ENCODE measurements at places on chromosomes 12 and 14. TPM values are rescaled to one million over a fixed set of nuclear protein-coding genes. Genes with fewer than 3 reads are reported as not detected.

DNA sequence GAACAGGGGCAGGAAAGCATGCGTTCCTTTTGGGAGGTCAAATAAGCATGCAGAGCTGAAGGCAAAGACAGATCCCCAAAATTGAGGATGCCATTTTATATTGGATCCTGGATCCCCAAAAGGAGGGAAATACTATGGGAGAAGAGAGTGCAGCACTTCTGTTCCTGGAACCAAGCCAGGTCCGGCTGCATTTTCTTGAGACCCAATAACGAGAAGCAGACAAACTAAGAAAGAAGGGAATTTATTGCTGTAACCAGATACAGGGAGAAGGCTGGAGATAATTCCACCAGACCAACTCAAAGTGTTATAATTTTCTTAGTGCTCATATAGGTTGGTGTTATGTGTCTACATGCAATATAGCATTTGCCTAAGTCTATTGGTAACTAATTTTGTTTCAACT, 60.8 kb downstream of the PDE6H start:
- no peak for ATAC-seq

DNA sequence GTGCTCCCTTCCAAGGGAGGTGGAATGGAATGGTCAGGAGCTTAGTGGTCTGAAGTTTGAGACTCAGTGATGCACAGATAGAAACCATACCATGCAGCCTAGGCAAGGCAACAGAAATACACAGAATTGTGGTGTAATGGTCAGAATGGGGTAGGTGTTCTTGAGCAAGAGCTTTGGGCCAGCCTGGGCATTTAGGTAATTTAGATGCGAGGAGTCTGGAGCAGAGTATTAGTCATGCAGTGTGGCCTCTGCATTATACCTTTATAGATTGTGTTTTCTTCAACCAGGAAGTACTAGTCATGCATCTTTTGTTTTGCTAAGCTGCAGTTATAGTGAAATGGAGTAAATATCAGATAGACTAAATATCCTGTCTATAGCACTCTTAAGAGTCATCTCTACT, 118.3 kb downstream of the DAAM1 start:
- peak; percentile 61 for ATAC-seq

- ATAC-seq: no peak
These were observed 15.2 kb downstream of the FBXO33 start for GRCh38 chr14:39417014-39417413.

DNA sequence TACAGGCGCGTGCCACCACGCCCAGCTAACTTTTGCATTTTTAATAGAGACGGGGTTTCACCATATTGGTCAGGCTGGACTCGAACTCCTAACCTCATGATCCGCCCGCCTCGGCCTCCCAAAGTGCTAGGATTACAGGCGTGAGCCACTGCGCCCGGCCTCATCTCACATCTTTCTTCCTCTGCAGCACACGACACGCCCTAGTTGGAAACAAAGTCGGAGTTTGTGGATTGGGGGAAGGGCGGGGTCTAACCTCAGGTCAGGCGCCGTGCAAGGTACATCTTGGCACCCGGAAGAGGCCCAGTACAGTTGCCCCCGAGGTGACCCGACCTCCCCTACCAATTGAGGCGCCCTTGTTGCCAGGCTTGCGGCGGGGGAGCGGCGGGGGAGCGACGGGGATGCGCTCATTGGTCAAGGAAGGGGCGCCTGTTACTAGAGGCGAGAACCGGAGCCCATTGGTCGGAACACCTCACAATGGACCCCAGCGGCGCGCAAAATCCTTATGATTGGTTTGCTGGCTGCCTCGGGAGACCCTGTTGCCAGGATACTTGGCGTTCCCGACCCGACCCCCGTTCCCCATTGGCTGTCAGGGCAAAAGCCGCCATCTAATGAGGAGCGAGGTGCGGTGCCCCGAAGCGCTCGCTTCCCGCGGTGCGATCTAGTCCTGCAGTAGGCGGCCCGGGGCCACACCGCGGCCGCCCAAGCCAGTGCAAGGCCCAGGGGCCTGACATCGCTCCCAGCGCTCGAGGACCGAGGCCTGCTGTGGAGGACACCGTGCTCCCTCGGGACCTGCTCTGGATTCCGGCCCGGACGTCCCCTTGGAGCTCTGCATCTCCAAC, at the start of gene REC8:
Gene REC8, plus strand, starts transcription at position 659 of the 839 bp plus-strand sequence. CDS start 473 bp downstream, outside the sequence.
- peak; percentile 70 for ATAC-seq

- ATAC-seq: no peak
These were observed 46.8 kb upstream of the VASH1 start for GRCh38 chr14:76714470-76714869.

DNA sequence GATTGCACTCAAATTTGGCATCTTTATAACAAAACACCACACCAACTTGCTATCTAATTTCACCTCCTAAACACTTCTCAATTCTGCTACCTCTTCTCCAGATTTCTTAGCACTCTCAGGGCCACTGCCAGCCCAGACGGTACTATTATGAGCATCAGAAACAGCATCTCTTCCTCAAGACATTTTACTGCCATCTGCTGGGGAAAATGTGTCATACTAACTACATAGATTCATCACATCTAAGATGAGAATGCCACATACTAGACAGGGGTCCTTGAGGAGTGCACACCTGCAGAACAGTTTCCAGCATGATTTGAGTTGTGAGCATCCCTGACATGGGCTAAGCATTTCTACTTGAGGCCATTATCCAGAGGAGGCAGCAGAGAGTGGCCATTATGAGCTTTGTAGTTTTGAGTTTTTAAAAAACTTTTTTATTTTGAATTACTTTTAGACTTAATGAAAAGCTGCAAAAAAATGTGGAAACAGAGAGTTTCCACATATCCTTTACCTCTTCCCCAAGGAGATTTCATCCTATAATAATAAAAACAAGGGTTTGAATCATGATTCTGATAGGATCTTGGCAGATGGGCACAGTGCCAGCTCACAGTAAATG, 15.1 kb upstream of the GRIP1 start:
- ATAC-seq: peak; percentile 79

- ATAC-seq: no peak
These were observed 33.2 kb downstream of the TOGARAM1 start for GRCh38 chr14:44995196-44995595.

- no peak for ATAC-seq
These were observed 988.6 kb upstream of the TMEM132C start for GRCh38 chr12:127278351-127278750.

DNA sequence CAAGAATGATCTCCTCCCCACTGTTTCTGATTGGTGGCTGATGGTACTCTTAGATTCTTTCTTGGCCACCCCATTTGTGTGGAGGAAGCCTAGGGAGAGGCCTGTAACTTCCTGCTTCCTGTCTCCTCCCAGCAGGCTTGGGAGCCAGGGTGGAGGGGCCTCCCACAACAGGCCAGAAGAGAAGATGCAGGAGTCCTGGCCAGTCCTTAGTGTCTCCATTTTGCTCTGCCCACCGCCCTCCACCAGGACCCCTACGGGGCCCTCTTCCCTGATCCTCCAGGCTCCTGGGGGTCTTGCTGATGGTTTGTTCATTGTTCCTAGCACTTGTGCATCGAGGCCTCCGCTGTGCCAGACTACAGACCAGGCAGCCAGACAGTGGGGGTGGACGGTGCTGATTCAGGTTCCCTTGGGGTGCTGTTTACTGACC, 6.8 kb downstream of the TSPAN9 start:
- ATAC-seq: no peak

GRCh38 chr12:93677195-93678064, at the start of gene CRADD:
Gene CRADD, plus strand, starts transcription at chr12:93677375.
- peak; percentile 95 for ATAC-seq

- no peak for ATAC-seq
These were observed 16.9 kb downstream of the PPP1R36 start for GRCh38 chr14:64566651-64567122.

GRCh38 chr14:53295985-53296582, 143.0 kb upstream of the DDHD1 start:
- no peak for ATAC-seq

GRCh38 chr12:106841510-106842302, 67.2 kb downstream of the RIC8B start:
- no peak for ATAC-seq

- ATAC-seq: no peak
These were observed 241.7 kb downstream of the DPF3 start for GRCh38 chr14:72652179-72652578.

GRCh38 chr12:56884421-56884820, 49.8 kb downstream of the SDR9C7 start:
- ATAC-seq: no peak

DNA sequence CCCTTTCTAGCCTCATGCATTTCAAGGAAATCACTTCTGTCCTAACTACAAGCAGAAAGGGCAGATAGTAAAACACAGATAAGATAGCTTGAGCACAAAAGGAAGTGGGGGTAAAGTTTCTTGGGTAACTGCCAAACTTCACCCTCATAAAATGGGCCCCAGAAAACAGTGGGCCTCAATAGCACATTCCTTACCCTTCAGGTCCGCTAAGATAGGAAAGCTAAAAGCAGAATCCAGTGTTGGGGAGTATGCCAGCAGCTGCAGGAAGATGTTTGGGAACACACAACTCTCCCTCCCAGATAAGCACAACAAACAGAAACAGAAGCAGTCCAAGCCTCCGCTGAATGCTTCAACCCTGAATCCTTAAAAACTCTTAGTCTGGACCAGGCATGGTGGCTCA, 110.9 kb upstream of the MGAT4C start:
- ATAC-seq: no peak

DNA sequence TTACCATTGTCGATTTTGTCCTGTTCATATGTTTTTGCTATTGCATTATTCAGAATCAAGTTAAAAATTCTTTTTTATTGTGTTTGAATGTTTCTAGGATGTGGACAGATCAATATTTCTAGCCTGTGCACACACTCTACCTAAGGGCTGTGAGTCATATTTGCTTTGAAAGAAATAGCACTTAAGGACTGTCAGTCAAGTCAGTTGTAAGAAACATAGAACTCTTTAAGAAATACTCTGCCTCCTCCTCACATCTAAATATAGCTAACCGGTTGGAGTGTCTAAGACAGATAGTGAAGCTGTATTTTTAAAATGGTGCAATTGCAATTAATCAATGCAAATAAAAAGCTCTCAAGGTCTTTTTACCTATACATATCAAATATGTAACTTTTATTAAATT, 17.9 kb upstream of the MGST1 start:
- ATAC-seq: no peak

DNA sequence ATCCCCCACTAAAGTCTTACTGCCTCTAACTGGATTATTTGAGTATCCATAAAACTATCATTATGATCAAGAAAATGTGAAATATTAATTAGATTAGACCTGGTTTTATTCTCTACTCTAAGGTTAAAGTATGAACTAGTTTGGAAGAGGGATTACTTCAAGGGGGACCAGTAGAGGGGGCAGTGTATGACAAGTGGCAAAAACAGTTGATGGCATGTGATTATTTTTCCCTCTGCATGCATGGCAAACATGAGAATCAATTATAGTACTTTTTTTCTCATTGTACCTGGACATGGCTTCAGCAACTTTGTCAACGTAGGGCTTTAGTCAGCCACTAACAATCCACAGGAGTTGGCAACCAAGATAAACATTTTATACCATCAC, 145.0 kb upstream of the SLC38A2 start:
- no peak for ATAC-seq

DNA sequence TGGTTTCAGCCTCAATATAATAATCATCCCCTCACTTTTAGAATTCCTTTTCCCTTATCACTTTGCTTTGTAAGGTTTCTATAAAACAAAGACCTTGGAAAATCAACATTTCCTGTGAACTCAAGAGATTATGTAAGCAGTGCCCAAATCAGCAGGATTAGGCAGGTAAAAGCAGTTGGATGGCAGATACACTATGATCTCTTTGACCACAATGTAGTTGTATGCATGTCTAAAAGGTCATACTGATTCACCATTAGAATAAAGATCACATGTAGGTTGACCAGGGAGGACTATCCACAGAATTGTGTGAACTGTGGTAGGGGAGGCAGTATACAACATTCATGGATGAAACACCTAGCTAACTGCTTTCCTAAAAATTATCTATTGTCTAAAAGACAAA, 57.5 kb downstream of the DENND5B start:
- ATAC-seq: no peak

DNA sequence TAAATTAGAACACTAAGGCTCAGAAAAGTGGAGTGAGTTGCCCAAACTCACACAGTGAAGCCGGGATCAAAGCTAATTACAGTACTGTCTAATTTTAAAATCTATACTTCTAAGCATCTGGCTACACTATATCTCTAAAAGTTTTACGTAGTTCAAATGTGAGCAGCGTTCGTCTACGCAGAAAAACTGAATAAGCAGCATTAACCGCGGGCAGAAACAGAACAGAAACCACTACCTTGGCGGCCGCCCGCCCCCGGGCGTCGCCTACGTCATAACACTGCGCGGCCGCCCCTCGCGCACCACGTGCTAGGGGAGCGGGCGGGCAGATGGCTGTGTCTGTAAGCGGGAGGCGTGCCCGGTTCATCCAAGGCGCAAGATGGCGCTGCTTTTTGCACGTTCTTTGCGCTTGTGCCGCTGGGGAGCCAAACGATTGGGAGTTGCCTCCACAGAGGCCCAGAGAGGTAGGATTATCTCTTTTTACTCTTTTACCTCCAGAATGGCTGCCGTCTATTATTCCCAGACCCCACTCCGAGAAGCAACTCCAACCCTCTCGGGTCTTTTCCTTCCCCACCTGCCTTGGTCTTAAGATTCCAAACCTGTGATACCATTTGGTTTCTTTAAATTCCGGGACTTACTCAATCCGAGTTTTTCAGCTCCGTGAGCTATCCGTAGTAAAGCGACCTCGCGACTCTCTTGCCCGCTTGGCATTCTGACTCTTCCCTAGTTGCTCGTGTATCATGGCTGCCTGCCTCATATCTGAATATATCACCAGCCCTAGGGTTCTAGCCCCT, at the start of gene SPRYD4:
Gene SPRYD4, plus strand, starts transcription at position 363 of the 791 bp plus-strand sequence. Its CDS starts 14 bp downstream, at position 377.
- ATAC-seq: peak; percentile 98

- no peak for ATAC-seq
These were observed 2.3 kb downstream of the C1QL4 start for GRCh38 chr12:49334681-49335080.

DNA sequence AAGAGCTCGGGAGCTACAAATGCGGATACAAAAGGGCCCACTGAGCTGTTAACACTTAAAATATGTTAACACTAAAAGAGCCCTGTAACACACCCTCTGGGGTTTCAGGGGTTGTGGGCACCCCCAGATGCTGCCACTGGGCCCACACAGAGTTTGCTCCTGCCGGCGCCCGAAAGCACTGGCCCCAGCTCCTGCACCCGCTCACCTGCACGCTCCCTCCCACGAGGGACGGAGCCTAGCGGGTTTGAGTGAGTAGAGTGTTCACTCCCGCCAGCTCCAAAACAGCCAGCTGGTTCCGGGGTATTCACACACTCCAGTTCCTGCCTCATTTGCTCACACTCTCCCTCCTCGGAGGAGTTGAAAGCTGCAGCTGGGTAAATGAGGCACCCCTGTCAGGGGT, 357.7 kb downstream of the ETNK1 start:
- ATAC-seq: no peak

- no peak for ATAC-seq
These were observed 460.8 kb downstream of the BCAT1 start for GRCh38 chr12:24488091-24488596.

YEATS4 gene
- total RNA-seq: 48.3 TPM

RNF31 gene
- total RNA-seq: 56.6 TPM

SERPINA1 gene
- total RNA-seq: 1.3 TPM

AGAP2 gene
- 34.9 TPM for total RNA-seq

CLEC1A gene
- total RNA-seq: not detected

ERBB3 gene
- 0.64 TPM for total RNA-seq

SLCO1B1 gene
- total RNA-seq: not detected

PIWIL1 gene
- not detected for total RNA-seq

SERPINA5 gene
- total RNA-seq: not detected

ZNF641 gene
- total RNA-seq: 7.6 TPM

NEUROD4 gene
- not detected for total RNA-seq

ZCRB1 gene
- total RNA-seq: 60.6 TPM

Measured in activated T-helper 17 cell treated with anti-CD3 and anti-CD28 coated beads, Interleukin-2, amount 50 U/mL, for 72 hours (primary cell).